Stimulated activated CD4-positive, alpha-beta T cell treated with anti-CD3 and anti-CD28 coated beads, Interleukin-12 subunit alpha, Interleukin-12 subunit beta, amount 100 ng/mL, for 4 hours (primary cell): ENCODE measurements at places on chromosomes 7 and 10.

- no peak for DNase-seq
These were observed 14.0 kb downstream of the AGFG2 start for GRCh38 chr7:100553032-100553431.

DNA sequence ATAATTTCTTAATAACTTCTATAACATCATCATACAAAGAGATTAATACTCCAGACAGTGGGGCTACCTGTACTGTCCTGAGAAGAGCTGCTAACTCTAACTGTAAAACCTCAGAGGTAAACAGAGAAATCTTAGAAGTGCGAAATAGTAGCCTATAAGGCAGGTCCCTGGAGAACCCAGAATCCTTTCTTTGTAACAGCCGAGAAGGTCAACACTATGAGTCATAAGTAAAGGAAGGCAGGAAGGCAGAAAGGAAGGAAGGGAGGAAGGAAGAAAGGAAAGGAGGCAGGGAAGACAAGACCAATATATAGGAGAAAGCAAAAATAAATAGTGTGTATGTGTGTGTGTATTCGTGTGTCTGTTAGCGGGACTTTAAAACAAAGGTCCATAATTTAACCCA is 540.6 kb downstream of the ZWINT start:
- DNase-seq = no peak

GRCh38 chr10:70956029-70956759 is 67.8 kb upstream of the PCBD1 start:
- DNase-seq = no peak

GRCh38 chr7:151061213-151062110 is 2.1 kb downstream of the SLC4A2 start:
- no peak for DNase-seq

DNA sequence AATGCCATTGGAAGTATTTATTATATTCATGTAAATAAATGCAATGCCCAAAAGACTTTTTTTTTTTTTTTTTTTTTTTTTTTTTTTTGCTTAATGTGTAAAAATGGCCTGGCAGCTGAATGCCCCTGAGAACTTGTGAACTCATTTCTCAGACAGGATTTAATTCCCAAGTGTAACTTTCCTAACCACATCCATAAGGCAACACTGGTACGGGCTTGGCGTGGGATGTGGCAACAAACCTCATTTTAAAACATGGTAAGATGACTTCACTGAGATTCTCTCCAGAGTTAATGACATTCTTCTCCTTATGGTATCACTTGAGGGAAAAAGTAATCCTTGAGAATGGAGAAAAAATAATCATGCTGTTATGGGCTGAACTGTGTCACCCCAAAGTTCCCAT is 150.4 kb downstream of the DGKI start:
- no peak for DNase-seq

DNA sequence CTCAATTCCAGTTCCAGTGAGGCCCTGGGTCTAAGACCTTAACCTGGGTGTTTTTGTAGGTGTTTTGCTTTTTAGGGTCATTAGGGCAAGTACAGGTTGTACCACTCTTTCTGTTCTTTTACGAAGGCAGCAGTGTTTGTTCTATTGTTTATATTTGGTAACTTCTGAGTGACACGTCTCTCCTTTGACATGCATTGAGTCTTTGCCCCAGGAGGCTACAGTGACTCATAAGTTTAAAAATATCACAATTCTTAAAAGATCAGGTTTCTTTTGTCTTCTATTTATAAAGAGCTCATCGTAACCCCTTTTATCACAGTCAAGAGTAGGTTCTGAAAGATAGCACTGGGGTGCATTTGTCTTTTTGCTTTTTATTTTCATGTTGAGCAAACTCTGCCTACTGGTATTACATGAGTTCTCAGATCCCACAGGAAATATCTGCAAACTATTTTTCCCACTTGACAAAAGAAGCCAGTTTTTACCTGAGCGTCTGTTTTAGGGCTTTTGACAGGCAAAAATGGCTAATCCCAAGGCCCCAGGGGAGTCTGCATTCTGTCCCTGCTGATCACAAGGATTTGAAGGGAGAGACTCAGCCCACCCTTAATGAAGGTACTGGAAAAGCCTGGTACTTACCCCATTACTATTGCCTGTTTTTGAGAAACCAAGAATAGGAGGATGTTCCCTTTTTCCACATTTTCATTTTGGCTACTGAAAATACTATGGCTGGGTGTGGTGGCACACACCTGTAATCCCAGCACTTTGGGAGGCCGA is 7.9 kb downstream of the NUDT13 start:
- no peak for DNase-seq

GRCh38 chr10:58963723-58964124 is 212.7 kb upstream of the PHYHIPL start:
- no peak for DNase-seq

- DNase-seq = no peak
These were observed 5.5 kb downstream of the MYH16 start for GRCh38 chr7:99278180-99278579.

GRCh38 chr7:76285604-76286374 is 16.7 kb upstream of the HSPB1 start:
- no peak for DNase-seq

- no peak for DNase-seq
These were observed 28.6 kb downstream of the MTURN start for GRCh38 chr7:30163231-30163894.

DNA sequence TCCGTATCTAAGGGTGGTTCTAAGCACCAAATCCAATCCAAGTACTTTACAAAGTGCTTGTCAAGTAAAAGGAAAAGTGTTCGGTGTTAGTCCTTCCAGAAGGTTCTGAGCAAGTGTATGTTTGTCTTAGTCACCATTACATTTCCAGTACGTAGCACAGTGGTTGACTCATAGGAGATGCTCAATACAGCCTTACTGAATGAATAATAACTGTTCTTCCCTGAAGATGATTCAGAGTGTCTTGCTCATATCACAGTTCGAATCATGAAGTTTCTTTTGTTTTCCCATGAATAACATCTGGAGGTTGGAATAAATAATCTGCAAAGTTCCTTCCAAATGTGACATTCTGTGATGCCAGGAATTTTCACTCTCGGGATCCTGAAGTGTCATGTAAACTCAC is 53.4 kb downstream of the WNT2 start:
- DNase-seq = no peak

- DNase-seq = no peak
These were observed 6.4 kb upstream of the PRTFDC1 start for GRCh38 chr10:24958721-24959381.

DNA sequence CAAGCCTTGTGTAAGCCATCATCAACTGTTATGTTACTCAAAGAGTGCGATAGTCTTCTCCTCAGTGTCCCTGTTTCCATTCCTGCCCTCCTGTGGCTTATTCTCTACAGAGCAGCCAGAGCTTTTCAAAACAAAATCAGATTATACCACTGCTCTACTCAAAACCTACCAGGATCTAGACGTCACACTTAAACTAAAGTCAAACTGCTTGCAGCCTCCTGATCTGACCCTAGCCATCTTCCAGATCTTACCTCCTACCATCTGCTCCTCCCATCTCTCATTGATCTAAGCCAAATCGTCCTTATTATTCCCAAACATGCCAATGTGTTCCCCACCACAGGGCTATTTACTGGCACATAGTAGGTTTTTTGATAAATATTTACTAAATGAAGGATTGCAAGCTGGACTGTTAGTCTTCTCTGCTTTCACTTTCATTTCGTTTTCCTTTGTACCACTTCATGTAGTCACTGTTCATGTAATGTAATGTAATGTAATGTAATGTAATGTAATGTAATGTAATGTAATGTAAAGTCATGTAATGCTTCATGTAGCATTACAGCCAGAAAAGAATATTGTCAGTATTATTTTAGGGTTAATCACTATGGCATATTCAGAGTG is 116.1 kb downstream of the GPR37 start:
- no peak for DNase-seq

- no peak for DNase-seq
These were observed 492.5 kb downstream of the ARL4A start for GRCh38 chr7:13179775-13180523.

GRCh38 chr10:1061930-1062774 is 6.0 kb downstream of the WDR37 start:
- no peak for DNase-seq

DNA sequence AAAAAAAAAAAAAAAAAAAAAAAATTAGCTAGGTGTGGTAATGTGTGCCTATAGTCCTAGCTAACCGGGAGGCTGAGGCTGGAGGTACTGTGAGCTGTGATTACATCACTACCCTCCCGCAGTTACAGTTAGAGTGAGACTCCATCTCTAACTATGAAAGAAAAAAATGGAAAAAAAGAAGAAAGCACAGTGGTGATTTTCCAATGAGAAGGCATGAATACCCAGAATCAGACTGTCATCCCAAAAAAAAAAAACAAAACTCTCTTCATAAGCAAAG is 269.9 kb upstream of the MKLN1 start:
- no peak for DNase-seq

GRCh38 chr7:117755136-117755535 is 118.1 kb downstream of the CTTNBP2 start:
- DNase-seq = no peak

- no peak for DNase-seq
These were observed 96.9 kb upstream of the FGFR2 start for GRCh38 chr10:121694966-121695643.

GRCh38 chr7:135075716-135076115 is 72.2 kb upstream of the TMEM140 start:
- DNase-seq = no peak

GRCh38 chr7:68969571-68969970 is 628.7 kb upstream of the AUTS2 start:
- DNase-seq = no peak

DNA sequence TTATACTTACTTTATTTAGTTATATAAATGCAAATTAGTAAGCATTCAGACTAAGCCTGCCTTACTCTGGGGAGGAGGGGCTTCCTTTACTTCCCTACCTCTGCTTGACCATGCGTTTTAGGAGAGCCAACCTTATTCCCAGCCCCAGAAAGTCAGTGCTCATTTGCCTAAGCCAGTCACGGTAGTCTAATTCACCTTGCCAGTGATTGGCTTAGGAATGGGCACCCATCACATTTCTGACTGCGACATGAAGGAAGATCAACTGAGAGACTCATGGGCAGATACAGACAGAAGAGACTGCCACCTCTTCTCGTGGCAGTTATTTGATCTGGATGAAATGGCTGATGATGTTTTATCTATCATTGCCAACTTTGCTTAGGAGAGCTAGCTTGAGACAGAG is 29.5 kb downstream of the RPA3 start:
- DNase-seq = no peak

GRCh38 chr7:71283802-71284201 is 151.9 kb downstream of the GALNT17 start:
- no peak for DNase-seq

- DNase-seq = no peak
These were observed 27.9 kb downstream of the FGFR2 start for GRCh38 chr10:121570315-121570714.

GRCh38 chr7:41656366-41656765 is 46.5 kb downstream of the INHBA start:
- no peak for DNase-seq

DNA sequence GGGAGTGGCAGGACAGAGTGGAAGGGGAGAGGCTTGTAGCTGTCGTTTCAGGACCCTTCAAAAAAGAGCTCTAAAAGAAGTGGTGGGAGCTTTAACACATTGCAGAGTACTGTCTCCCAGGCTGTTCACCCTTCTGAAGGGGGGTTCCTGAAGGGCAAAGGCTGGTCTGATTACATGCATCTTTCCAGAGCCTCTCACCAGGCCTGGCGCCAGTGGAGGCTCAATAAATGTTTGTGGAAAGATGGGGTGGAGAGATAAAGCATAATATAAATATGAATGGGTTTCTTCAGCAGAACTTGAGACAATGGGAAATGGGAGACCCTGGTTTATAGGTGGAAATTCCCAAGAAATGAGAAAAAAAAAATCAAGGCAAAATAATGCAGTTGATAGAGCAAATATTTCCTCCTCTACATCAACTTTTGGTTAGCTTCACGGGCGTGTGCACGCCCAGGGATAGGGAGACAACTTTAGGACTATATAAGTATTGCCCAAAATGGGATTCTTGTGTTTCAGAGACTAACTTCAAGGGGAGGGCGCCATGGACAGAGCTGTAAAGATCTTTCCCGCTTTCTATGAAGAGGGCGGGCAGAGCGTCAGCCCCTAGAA is 613 bp upstream of the BUB3 start:
- no peak for DNase-seq

DNA sequence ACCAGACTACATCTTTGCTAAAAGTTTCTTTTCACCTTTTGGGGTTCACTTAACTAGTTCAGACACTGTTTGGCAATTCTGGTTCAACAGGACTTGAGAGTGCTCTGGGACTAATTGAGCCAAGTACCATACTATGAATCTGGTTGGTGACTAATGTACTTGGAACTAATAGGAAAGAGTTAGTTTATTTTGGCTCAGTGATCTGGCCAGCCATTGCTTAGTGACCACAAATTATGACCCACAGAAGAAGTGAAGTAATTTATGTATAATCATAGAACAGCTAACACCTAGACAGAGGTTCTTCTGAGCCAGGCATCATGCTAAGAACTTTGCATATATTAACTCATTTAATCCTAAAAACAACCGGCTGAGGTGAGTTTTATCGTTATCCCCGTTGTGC is 126.5 kb upstream of the JCAD start:
- no peak for DNase-seq

DNA sequence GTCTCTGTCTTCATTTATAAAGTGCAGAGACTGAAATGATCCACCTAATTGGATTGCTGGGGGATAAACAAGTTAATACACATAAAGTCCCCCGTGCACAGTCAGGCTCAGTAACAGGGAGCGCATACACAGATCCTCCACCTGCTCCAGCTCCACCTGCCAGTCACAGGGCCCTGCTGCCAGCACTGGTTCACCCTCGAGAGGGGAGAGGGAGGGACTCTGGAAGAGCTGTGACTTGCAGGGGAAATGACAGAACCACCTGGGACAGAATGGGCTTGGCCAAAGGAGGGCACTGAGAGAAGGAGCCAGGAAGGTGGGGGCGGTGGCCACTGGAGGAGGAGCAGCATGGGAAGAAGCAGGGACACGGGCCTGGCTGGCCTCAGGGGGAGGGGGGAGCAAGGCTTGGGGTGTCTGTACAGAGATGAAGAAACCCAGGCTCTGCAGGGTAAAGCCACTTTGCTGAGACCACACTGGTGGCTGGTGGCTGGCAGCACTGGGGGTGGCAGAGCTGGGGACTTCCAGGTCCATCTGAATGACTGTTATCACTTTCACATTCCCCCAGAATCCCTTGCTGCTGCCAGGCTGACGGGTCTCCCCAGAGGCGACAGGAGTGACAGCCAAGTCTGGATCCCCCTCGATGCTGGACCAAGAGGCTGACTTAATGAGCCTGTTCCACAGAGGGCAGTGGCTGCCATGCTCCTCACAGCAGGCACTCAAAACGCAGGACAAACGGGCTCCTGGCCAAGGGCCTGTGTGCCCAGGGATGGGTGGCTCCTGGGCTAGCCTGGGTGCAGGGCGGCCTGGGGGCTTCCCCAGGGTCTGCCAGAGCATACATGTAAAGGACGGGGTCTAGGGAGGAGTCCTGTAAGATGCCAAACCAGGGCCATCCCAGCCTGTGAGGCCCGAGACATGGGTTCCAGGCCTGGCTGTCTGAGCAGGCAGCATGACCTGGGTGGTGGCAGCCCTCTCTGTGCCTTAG is 151.1 kb downstream of the SH3PXD2A start:
- no peak for DNase-seq

- no peak for DNase-seq
These were observed 55.2 kb downstream of the GCC1 start for GRCh38 chr7:127530148-127530547.

- DNase-seq = no peak
These were observed 373.5 kb downstream of the SEMA3D start for GRCh38 chr7:84813376-84813775.
